SJSA1 (cell line): ENCODE measurements at places on chromosomes 2 and 18. TPM values are rescaled to one million over a fixed set of nuclear protein-coding genes. Genes with fewer than 3 reads are reported as not detected.

Gene NCOA1
- 8.4 and 14.5 TPM in 2 replicates for total RNA-seq

Gene TRIM43
- not detected in 2 replicates for total RNA-seq

Gene PAX8
- not detected in 2 replicates for total RNA-seq

Gene ABCB11
- not detected in 2 replicates for total RNA-seq

Gene ACTG2
- 78.8 and 135 TPM in 2 replicates for total RNA-seq

Gene ACKR3
- 4.3 and 8.5 TPM in 2 replicates for total RNA-seq

Gene CBLN2
- total RNA-seq: not detected in 2 replicates

- DNase-seq: no peak
These were observed 614.2 kb upstream of the CDH2 start for GRCh38 chr18:28791101-28791500.

DNA sequence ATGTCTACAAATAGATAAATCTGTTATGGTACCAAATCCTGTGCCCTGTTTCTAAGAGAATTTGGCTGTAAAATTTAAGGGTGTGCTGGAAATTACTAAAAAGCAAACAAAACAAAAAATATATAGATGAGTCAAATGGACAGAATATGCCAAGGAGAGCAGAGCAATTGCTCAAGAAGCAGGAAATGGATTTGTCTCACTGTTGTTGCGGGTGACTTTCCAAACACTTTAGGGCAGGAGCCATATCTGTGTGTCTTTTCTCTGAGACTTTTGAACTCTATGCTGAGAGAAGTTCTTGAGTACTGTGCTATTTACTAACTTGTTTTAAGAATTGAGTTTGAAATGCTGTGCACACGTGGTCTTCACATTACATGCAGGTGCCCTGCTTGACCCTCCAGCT lies 221.7 kb downstream of the PHLPP1 start:
- no peak for DNase-seq

GRCh38 chr2:79223539-79223938 lies 64.0 kb upstream of the REG3A start:
- no peak for DNase-seq

- no peak for DNase-seq
These were observed 83.2 kb downstream of the LTBP1 start for GRCh38 chr2:33029926-33030325.

- DNase-seq: peak; percentile 44
These were observed at the start of gene CTNNA2 for GRCh38 chr2:79512442-79513401. CTNNA2 (plus strand) TSS chr2:79513051.

DNA sequence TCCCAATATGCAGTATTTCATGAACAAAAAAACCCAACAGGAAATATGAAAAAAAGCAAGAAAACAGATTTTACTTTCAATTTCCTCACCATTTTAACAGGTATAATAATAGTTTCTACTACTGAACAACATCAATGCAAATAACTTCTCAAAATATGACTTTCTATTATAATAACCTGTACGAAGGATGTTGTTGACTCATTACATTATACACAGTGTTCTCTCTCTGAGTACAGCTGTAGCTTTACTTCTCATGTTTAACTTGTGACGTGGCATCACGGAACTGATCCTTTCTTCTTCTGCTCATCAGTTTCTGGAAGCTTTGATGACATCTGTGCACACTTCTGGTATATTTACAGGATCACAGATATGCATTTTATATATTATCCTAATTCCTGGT lies 40.0 kb downstream of the FAM228A start:
- no peak for DNase-seq

- DNase-seq: peak; percentile 73
These were observed 42.1 kb upstream of the TRIM43B start for GRCh38 chr2:95526360-95527341.

DNA sequence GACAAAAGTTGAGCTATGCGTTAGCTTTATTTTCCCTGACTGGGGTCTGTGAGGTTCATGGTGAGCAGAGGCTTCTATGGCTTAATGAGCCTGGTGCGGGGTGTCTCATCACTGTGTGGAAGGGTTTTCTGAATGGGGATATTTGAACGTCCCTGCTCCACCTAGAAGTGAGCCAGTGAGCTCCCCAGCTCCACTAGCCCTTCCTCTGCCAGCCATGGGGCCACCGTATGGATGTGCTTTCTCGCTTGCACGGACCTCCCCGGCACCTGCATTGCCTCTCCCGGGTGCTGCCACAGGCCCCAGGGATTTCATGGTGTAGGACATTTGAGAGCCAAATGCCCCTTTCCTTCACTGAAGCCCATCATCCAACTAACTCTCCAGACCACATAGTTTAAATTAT lies 37.8 kb downstream of the CYP26B1 start:
- no peak for DNase-seq

- no peak for DNase-seq
These were observed 307.5 kb downstream of the TCF4 start for GRCh38 chr18:55280503-55280902.

- DNase-seq: no peak
These were observed 181.5 kb upstream of the ACVR2A start for GRCh38 chr2:147663153-147663961.
